ENCODE measurements at places on chromosomes 1 and 21.

DNA sequence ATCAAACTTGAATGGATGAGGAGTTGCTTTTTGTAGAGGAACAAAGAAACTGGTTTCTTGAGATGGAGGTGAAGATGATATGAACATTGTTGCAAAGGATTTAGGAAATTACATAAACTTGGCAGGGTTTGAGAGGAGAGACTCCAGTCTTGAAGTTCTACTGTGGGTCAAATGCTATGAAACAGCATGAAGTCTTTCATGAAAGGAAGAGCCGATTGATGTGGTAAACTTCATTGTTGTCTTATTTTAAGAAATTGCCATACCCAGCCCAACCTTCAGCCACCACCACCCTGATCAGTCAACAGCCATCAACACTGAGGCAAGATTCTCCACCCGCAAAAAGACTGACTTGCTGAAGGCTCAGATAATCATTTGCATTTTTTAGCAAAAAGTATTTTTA, 52.2 kb downstream of the SIPA1L2 start:
- no peak for DNase-seq

DNA sequence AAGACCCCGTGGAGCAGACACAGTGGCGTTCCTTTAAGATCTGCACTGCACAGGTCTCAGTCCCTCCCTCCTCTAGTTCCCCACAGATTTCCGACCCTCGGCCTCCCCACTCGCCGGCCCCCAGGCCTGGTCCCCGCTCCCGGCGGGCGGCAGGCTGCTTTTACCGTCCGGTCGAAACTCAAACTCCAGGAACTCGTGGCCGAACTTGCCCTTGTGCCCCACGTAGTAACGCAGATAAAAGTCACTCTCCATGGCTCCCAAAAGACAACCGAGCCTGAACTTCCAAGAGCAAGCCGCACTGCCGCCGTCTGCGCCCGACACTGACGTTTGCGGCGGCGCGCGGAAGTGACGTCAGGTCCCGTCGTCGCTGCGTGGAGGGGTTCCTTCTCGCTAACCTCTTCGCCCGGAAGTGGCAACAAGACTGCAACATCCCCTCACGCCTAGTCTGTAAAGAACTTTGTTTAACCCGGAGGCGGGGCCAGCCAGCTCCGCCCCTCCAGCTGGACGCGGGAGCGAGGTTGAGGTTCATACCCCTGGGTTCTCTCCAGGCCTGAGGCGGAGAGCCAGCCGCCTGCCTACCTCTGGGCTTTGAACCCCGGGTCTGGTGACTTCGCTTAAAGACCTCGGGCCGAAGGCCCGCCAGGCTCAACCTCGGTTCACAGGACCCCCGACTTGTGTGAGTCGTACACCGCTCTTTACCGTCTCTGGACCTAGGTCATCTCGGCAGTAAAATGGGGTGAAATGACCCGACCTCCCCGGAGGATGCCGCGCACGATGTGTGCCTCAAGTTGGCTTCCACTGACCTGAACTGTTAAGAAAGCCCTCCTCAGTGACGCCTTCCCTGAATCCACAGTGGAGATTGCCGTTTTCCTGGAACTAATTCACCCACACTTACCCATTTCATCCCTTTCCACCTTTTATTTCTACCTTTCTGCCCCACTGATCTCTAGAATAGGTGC, at the start of gene MAGOH:
MAGOH (minus strand) TSS at position 322 of the 959 bp plus-strand sequence; CDS start at position 252, 70 bp downstream.
- DNase-seq: peak; percentile 96

DNA sequence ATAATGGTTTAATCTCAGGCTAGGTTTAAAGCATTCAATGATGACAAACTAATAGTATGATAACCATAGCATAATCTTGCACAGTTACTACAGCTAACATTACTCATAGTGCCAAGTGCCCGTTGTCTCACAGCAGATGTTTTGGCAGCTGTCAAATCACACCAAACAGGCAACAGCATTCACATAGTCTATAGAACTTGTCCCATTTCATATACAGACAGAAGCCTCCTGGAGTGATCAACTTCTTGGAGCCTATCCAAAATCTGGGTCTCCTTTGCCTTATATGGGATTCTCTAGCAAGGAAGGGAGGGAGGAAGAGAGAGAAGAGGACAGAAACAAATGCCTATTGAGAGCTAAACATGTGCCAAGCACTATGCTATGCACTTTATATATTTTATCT, 250.6 kb upstream of the ZP4 start:
- DNase-seq: no peak

DNA sequence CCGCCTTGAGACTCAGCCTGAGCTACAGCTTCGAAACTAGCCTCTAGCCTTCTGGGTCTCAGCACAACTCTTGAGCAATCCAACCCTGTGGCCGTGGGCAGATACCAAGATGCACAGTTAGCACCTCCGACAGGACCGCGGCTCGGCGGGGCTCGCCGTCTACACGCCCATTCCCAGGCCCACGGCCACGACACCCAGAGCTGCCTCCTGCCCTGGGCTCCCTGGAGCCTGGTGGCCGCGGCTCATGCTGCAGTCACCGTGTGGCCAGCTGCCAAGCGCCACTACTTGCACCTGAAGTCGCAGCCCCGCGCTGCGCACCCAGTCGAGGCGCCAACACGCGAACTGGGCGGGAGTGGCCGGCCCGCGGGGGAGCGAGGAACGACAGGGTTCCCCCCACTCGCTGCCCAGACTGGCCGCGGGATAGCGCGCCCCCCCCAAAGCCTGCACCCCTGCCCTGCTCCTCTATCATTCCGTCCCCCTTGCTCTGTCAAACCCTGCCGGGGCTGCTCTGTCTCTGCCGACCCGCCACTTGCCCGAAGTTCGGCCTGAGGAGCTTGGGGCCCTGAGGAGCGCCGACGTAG, 729 bp upstream of the CDCA8 start:
- no peak for DNase-seq

DNA sequence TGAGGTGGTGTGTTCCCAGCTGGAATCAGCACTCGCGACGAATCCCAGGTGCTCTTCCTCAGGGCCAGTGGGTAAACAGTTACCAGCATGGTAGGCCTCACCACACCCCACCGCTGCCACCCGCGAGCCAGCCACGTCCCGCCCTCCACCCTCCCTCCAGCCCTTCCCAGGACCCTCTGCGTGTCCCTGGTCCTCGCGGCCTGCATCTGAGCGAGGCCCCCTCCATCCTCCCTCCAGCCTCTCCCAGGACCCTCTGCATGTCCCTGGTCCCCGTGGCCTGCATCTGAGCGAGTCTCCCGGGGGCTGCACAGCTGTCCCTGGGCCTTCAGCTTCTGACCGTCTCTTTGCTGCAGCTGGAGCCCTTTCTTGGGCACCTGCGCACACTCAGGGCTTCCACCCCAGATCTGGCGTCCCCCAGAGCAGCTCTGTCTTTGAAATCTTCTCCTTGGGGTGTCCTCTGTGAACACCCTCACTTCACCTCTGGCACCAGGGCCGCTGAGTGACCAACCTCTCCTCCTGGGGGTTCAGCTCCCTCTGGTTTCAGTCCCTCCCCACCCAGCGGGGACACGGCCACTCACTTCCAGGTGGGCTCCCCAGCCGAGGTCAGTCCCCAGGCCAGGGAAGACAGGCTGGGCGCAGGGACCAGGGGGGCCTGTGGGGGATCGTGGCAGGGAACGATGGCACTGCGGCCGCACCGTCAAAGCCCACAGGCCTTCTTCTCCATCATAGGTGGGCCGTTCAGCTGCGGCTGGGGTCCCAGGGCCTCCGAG, 57.8 kb upstream of the COL6A2 start:
- DNase-seq: no peak
